ENCODE measurements at places on chromosomes 2 and 18.
A peak's percentile ranks its signal among the peaks of the same experiment; 100 is the strongest.

DNA sequence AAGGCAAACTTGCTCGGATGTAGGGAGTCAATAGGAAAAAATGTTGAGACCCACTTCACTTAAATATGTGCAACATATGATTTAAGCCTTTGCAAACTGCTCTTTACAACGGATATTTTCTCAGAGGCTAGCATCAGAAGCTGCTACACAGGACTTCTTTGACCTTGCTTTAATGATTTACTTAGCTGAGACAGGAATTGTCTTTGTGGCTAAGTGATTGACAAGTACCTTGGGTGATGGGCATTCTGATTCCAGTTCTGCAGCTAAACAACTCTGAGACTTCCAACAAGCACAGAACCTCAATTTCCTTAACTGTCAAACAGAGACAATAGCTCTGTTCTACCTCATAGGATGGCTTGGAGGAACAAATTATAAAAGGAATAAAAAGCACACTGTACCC is 150.2 kb downstream of the NCKAP5 start:
- DNase-seq, result no peak

- DNase-seq, result no peak
These were observed 1041.2 kb downstream of the DPP10 start for GRCh38 chr2:115483666-115484065.

DNA sequence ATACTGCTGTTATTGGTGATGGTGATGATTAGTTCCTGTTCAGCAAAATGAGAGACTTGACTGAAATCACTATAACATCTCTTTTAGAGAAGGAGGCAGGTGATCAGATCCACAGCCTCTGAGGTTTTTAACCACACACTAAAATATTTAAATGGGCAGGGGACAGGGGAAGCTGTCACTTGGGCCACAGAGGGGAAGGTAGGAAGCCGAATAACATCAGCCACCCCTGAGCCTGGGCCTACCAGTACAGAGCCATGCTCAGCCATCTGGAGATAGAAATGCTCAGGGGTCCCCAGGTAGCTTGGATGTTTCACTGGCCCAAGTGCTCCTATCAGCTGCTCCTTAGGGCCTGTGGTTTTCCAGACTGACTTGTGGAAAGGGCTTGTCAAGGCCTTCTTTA is 122.3 kb downstream of the MRO start:
- DNase-seq, result no peak

GRCh38 chr2:125172181-125172580 is 1147.1 kb downstream of the CNTNAP5 start:
- no peak for DNase-seq

DNA sequence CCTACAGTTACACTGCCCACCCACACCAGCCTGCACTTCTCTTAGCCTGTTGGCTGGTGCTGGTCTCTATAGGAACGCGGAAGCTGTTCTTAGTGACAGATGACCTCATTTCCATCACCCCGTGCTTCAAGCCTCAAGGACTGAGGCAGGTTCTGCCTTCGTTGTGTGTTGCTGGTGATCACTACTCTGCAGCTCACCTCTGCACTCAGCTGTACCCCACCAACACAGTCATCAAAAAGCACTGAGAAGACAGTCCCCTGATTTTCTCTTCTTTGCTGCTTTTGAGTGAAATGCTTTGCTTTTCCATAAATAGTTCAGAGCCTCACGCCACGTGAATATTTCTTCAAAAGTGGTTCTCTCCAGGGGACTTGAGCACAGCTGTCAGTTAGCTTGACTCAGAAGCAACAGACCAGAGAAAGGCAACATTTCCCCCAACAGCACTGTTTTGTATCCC is 225.7 kb upstream of the CCDC150 start:
- DNase-seq, result peak; percentile 13

- no peak for DNase-seq
These were observed 78.1 kb upstream of the ZEB2 start for GRCh38 chr2:144597894-144598593.

GRCh38 chr18:53944721-53945120 is 279.7 kb downstream of the MBD2 start:
- DNase-seq, result no peak

DNA sequence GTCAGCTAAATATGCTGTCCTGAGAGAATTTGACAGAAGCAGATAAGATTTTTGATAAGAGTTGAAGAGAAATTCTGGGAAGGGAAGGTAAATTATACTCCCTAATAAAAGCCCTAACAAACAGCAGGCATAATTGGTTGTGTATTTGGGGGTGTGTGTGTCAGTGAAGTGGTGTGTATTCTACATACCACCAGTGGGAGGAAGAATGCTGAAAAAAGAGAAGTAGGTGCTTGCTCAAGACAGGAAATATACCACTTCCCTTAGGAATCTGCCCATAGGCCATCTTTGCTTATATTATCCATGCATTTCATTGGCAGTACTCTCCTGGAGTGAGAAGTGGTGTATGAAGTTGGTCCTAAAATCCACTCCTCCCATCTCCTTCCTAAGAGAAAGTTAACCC is 76.2 kb downstream of the FMNL2 start:
- no peak for DNase-seq
